ENCODE measurements at places on chromosomes 2 and 18. TPM values are rescaled to one million over a fixed set of nuclear protein-coding genes. Genes with fewer than 3 reads are reported as not detected.

The MRPL19 gene
- 79.2 TPM for total RNA-seq

The PPM1B gene
- 21.5 TPM for total RNA-seq

The TRAK2 gene
- 13.2 TPM for total RNA-seq

The ANO7 gene
- total RNA-seq: 1.7 TPM

The RSAD2 gene
- total RNA-seq: 0.19 TPM

The RNF149 gene
- total RNA-seq: 44.7 TPM

The NT5DC4 gene
- total RNA-seq: not detected

The WDR12 gene
- total RNA-seq: 68.4 TPM

The ZSWIM2 gene
- total RNA-seq: not detected

The ZEB2 gene
- 7.3 TPM for total RNA-seq

The RNASEH1 gene
- 65.5 TPM for total RNA-seq

The ASXL3 gene
- total RNA-seq: not detected

The TLX2 gene
- 0.30 TPM for total RNA-seq

The PLGLB2 gene
- total RNA-seq: 0.16 TPM

The HOXD3 gene
- 0.14 TPM for total RNA-seq

The PAX8 gene
- 1.1 TPM for total RNA-seq

The EXOC6B gene
- 6.7 TPM for total RNA-seq

The ESPNL gene
- 0.13 TPM for total RNA-seq

The PDE1A gene
- not detected for total RNA-seq

The CRACDL gene
- total RNA-seq: 0.32 TPM

Measured in A549 treated with RU486 at 1 μM for 4 hours (cell line).